NCI-H1417 treated with DMSO at 0.1 percent for 48 hours (cell line): ENCODE measurements at places on chromosomes 1 and 21.

- DNase-seq: no peak
Measured at GRCh38 chr1:8951231-8951630, 5.6 kb downstream of the CA6 start.

- no peak for DNase-seq
Measured at GRCh38 chr1:14568716-14569355, 29.6 kb upstream of the KAZN start.

GRCh38 chr1:204263254-204263910 lies 49.6 kb upstream of the GOLT1A start:
- DNase-seq: no peak

DNA sequence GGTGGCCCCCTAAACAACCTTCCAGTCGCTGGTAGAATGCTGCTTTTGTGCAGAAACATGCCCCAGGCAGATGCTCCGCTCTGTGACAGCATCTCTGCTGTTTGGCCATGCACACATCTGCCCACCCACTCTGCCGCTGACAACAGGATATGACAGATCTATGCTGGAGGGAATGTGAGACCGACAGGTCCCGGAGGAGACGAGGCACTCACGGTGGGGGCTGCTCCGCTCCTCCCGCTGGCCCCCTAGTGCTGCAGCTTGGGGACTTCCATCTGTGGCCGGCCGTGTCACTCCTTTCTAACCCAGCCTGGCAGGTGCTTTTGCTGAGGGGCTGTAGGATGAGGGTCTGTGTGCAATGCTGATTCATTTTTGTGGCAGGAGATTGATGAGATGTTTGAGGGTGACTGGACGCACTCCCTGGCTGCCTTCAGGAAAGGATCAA lies 49.1 kb upstream of the DMRTB1 start:
- no peak for DNase-seq

GRCh38 chr1:230728710-230729392 lies 14.9 kb upstream of the AGT start:
- DNase-seq: no peak

DNA sequence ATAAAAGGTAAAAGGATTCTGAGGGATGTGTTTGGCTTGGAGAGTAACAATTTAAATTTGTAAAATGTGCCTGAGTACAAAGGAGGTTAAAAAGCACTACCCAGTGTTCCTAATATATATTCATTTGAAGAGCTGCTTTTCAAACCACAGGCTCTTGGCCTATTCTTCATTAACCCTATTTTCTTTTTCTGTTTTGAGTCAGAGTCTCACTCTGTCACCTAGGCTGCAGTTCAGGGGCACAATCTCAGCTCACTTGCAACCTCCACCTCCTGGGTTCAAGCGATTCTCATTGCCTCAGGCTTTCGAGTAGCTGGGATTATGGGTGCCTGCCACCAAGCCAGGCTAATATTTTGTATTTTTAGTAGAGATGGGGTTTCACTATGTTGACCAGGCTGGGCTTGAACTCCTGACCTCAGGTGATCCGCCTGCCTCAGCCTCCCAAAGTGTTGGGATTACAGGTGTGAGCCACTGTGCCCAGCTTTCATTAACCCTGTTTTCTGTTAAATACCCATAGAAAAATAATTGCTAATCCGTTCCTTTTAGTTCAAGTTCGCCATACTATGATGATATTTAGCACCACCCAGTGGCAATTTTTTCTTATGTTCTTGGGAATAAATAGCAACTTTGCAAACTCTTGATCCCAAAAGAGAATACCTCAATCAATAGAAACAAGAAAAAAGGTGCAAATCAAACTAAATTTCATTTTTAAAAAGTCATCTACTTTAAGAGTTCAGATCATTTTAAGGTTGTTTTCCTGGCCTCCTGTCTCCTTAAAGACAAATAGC lies 30.5 kb downstream of the ZBTB8OS start:
- DNase-seq: no peak

- no peak for DNase-seq
Measured at GRCh38 chr1:52070704-52071103, 14.6 kb downstream of the BTF3L4 start.

GRCh38 chr21:42218836-42219605 lies at the start of gene ABCG1:
ABCG1 (plus strand) TSS chr21:42219140; CDS start chr21:42219263, 123 bp downstream.
- no peak for DNase-seq

DNA sequence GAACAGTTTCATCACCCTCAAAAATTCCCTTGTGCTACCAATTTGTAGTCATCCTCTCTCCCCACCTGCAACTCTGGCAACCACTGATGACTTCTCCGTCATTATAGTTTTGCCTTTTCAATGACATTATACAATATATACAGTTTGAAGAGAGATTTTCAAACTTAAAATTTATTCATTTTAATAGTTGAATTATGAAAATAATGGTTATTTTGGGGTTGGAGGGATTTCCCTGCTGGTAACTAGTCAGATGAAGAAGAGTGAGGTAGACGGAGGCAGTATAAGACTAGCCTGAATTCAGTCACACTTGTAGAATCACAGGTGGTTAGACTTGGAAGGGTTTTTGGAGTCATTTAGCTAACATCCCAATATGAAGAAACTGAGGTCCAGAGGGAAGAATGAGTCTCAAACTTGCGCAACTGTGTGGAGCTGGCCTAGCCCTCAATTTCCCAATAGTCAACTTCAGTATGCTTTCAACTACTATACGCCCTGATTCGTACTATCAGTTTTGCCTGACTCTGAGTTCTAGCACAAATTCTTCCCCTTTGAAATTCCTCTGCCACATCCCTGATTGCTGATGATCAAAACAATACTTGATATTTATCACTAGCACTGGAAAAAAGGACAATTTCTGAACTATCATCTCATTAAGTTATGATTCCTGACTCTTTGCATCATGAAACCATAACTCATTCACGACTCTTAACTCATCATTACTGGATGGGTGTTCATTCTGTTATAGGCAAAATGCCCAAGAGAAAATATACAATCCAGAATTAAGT lies 54.2 kb downstream of the VANGL2 start:
- DNase-seq: no peak

DNA sequence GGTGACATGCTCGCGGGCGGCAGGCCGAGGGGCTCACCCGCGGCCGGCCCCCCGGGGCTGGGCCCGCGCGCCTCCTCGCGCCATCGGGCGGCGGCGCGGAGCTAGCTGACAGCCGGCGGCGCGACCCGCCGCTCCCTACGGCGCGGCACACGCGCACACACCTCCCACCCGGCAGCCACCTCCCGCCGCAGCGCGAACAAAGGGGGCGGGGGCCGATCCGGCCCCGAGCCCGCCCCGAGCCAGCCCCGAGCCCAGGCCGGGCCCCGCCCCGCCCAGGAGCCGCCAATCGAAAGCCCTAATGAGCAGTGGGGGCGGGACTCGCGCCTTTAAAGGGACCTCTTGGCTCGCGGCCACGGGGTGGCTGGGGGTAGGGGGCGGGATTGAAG lies at the start of gene KIF21B:
TSS of gene KIF21B (minus strand) at position 198 of the 386 bp plus-strand sequence. CDS start 331 bp downstream, outside the sequence.
- DNase-seq: peak; percentile 55

DNA sequence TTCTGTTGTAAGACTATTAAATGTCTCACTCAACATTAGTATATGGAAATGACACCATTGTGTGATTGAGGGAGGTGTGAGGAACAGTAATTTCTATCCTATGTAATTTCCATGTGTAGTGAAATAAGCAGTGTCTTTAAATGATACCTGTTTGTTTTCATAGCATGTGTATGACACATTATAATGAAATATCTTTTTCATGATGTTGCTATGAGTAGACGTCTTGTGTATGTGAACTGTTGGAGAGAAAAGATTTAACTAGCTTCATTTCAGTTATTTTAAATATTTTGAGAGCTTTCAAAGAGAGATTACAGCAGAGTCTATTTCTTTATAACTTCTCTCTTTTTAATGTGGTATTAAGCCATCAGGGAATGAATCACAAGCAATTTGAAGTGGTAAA lies 71.5 kb upstream of the QSOX1 start:
- DNase-seq: no peak

DNA sequence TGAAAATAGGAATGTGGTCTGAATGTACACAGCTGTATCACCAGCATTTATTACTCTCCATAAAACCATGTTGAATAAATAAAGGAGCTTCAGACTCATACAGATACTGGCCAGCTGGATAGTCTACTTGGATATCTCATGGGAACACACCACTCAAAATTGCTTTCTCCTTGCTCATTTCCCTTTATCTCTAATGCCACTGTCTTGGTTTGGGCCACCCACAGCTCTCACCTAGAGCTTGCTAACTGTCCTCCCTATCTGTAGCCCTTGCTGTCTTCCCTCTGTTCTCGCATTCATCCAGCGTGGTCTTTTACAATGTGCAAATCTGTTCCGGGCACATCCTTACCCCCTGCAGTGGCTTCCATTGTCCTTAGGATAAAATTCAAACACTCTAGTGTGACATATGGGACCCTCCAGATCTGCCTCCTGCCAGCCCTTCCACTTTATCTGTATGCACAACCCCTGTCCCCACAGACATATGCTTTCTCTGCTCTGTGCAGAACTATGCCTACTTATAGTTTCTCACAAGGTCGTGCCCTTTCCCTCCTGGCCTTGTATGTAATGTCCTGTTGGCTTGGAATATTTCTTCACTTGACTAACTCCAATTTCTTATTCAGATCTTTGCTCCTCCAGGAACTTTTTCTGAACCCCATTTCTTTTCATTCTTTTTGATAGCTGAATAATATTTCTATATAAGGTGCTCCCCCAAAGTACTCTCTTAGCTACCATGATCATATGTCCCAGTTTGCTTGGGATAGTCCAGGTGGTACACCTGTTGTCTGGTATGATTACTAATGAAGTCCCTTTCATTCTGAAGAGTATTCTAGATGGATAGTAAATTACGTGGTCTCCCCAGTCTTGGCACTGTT lies 2.9 kb downstream of the FLVCR1 start:
- no peak for DNase-seq

DNA sequence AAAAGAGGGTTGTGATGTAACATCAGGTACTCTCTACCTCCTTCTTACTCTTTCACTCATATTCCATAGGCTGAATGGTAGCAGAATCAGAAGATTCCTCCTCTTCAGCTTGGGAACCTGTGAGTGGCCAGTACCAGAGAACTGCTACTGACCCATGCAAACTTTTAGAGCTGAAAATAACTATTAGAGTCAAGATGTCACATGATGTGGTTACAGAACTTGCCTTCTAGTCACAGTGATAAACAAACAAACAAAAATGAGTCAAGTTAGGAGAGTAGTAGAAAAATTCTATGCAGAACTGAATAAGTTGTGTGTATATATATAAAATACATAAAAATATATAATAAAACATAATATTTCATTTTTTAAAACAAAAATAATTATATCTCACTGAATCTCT lies 47.6 kb upstream of the RGS1 start:
- no peak for DNase-seq

- DNase-seq: no peak
Measured at GRCh38 chr1:57013522-57013921, 47.7 kb upstream of the C8B start.

DNA sequence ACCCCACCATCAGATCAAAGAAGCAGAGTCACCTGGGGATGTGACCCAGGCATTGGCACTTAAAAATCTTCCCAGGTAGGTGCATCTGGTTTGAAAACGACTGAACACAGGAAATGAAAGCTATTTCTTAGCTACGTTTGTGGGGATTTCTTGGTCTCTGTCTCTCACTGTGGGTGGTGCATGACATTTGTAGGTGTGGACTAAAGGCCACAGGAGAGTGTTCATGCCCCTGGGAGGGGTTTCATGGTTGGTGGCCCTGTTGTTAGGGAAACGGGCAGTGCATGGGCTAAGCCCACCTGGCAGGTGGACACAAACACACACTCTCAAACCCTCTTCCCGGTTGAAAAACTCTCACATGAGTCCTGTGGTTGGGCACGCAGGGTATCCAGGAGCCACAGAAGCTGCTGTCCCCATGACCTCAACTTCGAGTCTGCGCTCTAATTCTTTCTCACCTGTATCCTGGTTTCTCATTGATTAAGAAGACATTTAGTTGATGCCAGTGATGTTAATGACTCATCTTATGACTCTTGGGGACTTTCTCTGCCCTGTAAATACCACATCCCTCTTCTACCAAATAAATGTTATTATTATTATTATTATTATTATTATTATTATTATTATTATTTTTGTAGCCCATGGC lies 119.4 kb downstream of the MRPS6 start:
- no peak for DNase-seq

DNA sequence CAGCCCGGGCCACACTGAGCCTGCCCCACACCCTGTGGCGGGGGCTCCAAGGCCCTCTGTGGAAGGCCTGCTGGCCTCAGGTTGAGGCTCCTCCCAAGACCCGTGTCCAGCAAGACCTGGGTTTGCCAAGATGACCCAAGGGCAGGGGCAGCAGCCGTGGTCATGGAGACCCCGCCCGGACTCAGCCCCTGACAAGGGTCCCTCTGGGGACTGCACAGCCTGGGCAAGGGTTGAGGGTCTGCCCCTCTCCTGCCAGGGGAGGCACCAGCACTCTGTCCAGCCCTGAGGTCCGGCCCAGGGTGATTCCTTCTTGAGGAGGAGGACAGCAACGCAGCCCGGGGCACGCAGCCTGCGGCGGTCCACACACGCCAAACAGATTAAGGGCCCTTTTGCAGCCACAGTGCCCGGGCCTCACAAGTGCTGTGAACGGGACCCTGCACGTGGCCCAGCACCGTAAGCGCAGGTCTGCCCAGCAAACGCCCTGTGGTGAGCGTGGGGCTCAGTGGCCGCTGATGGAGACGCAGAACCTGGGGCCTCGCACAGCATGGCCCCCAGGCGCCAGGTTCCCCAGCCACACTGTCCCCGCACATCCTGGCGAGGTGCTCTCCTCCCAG lies 3.4 kb downstream of the SPATC1L start:
- DNase-seq: no peak

DNA sequence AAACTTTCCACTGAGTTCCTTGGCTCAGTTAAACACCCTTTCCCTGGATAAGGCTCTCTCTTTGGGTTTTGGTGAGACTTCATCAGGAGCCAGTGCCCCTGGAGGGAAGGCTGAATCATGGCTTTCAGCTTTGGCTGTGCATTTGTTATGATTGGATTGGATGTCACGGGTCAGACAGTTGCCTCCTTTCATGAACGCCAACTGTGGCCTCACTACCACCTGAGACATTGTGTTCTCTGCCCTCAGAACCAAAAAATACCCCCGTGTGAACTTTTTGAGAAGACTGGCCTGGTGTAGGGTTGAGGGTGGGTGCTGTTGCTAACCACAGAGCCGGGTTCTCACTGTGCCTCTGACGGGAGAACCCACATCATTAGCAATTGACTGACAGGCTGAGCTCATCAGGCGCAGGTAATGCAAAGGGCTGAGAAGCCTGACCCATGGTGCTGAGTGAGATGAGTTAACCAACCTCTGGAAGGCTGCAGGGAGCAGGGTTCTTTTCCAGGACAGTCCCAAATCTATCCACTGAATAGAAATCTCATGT lies 65.6 kb downstream of the HHAT start:
- no peak for DNase-seq
